ENCODE measurements at places on chromosomes 11 and 22.

DNA sequence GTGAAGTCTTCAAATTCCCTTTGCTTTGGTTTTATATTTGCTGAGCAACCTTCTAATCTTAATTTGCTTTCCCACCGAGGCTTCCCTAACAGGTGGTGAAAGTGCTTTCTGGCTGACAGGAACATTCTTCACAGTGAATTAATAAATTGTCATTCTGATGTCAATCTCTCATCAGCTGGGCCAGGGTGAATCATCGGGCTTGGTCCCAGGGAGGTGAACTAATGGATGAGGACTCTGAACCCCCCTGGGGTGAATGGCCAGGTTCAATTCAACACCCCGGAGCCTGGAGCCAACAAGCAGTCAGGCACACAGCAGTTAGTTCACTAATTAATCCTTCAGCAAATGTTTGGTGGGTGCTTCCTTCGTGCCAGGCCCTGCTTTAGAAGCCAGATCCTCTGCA lies 155.4 kb upstream of the PDGFD start:
- no peak for DNase-seq

- no peak for DNase-seq
These were observed 175.2 kb downstream of the NELL1 start for GRCh38 chr11:20844630-20845029.

DNA sequence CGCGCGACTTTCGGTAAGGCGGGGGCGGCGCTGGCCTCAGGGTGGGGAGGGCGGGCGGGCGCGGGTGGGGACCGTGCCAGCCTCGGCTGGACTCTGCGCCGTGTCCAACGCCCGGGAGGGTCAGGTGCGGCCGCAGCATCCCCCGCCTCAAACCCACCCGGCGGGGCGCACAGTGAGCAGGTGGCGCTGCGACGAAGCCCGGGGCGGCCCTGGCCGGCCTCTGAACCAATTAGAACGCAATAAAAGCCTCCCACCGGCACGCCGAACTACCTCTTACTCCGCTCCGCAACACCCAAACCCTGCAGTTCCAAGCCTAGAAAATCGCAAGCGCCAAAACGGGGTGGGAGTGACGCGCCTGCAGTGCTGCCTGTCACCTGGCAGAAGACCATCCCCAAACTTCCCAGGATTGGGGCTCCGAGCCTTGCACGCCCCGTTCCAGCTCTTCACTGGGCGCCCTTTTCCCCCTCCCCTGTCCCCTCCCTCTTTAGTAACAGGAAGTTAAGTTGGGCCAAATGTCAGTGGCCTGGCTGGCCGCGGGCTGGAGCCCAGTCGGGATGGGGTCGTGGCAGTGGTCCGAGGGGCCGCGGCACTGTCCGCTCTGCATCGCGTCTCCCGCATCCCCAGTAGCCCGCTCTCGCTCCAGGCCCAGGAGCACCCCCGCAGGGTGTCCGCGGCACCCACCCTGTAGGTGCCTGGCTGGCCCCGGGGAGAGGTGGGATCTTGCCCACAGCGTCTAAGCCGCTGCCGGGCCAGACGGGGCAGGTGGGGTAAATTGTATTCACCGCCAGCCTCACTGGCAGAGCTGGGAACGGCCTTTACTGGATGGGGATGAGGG lies 541 bp downstream of the MICAL2 start:
- DNase-seq: no peak

- no peak for DNase-seq
These were observed 34.3 kb downstream of the MTMR3 start for GRCh38 chr22:29917052-29917902.

DNA sequence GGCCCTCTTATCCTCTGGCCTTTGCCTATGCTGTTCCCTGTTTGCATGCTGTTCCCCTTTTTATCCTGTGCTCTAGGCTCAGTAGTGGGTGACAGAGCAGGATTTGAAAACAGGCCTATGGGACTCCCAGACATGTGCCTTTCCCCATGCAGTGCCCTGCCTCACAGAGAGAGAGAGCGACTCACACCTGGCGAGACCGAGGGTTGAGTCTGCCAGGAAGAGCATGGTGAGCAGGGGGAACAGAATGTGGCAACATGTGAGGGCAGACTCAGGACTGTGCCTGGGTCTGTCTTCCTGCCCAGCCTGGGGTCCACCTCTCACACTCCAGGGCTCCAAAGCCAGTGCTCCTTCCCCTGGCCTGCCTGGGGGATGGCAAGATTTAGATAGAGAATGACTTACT lies 75.0 kb downstream of the NFAM1 start:
- no peak for DNase-seq

DNA sequence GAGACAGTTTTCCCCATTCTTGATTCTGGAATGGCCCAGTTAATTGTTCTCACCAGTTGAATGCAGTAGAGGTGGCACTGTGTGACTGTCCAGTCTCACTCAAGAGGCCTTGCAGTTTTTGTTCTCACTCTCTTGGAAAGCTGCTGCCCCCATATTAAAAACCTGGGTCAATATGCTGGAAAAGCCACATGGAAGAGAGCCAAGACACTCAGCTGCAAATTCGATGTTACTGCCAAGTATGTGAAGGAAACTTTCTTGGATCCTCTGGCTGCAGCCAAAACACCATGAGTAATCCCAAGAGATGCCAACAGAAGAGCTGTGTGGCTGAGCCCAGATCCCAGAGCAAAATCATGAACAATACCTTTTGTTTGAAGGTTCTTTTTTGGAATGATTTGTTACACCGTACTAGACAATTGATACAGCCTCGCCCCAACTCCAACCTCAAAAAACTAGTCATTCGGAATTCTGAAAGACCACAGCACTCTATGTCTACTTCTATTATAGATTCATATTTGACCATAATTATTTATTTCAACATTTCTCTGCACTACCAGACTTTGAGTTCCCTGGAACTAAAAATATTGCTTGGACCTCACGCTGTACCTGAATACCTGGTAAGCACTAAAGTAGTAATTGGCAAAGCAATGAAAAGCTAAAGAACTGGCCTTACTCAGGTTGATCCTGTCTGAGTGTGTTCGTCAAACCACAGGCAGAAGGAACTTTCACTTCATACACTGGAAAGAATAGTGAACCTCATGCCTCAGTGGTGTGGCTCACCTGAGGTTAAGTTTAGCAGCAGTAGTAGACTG lies 378.8 kb downstream of the ETS1 start:
- peak; percentile 54 for DNase-seq

DNA sequence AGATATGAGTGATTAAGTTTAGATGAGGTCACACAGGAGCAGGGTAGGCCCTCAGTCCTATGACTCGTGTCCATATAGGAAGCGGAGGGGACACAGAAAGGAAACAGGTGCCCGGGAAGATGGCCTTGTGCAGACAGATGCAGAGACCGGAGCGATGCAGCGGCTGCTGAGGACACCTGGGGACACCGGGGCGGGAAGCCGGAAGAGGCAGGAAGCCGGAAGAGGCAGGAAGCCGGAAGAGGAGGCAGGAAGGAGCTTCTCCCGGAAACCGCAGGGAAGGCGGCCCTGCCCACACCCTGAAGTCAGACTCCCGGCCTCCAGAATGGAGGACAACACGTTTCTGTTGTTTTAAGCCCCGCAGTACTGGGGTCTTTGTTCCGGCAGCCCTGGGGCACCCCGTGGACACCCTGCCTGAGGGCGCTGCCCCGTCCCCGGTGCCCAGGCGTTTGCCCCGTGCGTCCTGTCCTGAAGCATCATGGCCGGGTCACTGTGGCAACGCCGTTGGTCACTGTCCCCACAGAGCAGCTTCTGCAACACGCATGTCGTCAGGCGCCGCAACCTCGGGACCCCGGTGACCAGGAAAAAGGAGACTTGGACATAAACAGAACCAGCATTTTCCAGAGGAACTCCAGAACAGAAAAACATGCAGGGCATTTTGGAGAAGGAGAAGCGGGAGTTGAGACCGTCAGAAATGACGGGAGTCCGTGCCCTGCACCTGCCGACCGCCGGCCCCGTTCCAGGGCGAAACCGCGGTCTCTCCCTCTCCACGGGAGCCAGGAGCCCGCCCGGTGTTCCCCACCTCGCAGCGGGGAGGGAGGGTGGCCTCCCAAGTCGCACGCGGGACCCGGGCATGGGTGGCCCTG lies 103.4 kb downstream of the BRD1 start:
- no peak for DNase-seq

GRCh38 chr22:27474112-27474571 lies 327.4 kb downstream of the MN1 start:
- DNase-seq: peak; percentile 31
